ENCODE measurements at places on chromosomes 1 and 21. TPM values are rescaled to one million over a fixed set of nuclear protein-coding genes. Genes with fewer than 3 reads are reported as not detected.

Gene RNU1-2
- total RNA-seq: 2,678 TPM

Gene MPC2
- total RNA-seq: 71.7 TPM

Gene KHDC4
- total RNA-seq: 40.5 TPM

Gene CLDN17
- total RNA-seq: not detected

Gene CCDC185
- total RNA-seq: not detected

Gene UBQLN4
- total RNA-seq: 31.9 TPM

Gene VHLL
- not detected for total RNA-seq

Gene KRTCAP2
- 97.2 TPM for total RNA-seq
